ENCODE measurements at places on chromosomes 13 and 19. TPM values are rescaled to one million over a fixed set of nuclear protein-coding genes. Genes with fewer than 3 reads are reported as not detected.

DNA sequence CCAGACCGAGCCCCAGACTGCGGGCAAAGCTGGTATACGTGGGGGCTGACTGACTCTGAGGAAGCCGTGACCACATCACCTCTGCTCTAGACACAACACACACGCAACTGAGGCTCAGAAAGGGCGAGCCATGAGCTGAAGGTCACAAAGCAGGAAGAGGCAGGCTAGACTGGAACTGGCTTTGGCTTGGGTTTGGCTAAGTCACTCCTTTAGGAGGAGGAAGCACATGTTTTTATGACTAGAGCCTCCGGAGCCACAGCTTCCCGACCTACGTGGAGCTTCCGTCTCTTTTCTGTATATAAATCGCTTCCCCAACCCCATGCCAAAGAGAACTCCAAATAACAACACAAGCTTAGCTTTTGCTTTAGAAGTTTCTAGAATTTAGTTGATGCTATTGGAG is 48.0 kb downstream of the RFX2 start:
- DNase-seq: peak; percentile 51

- DNase-seq: no peak
Observed at GRCh38 chr13:74835579-74835978, 646.4 kb downstream of the TBC1D4 start.

DNA sequence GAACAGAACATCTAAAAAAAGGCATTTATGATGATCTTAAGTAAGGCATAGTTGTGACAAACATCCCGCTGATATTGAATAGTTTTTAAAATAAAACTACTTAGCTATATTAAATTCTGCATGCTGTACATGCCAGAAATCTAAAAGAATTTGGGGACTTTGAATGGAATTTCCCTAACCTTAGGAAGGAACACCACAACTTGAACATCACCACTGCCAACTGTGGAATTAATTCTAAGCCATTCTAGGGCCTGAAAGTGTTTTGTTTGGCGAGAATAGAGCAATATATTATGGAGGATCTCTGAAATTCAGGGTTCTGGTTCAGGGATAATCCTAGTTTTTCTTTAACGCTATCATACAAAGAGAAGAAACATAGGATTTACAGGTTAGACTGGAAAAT is 17.8 kb upstream of the LATS2 start:
- peak; percentile 57 for DNase-seq

DNA sequence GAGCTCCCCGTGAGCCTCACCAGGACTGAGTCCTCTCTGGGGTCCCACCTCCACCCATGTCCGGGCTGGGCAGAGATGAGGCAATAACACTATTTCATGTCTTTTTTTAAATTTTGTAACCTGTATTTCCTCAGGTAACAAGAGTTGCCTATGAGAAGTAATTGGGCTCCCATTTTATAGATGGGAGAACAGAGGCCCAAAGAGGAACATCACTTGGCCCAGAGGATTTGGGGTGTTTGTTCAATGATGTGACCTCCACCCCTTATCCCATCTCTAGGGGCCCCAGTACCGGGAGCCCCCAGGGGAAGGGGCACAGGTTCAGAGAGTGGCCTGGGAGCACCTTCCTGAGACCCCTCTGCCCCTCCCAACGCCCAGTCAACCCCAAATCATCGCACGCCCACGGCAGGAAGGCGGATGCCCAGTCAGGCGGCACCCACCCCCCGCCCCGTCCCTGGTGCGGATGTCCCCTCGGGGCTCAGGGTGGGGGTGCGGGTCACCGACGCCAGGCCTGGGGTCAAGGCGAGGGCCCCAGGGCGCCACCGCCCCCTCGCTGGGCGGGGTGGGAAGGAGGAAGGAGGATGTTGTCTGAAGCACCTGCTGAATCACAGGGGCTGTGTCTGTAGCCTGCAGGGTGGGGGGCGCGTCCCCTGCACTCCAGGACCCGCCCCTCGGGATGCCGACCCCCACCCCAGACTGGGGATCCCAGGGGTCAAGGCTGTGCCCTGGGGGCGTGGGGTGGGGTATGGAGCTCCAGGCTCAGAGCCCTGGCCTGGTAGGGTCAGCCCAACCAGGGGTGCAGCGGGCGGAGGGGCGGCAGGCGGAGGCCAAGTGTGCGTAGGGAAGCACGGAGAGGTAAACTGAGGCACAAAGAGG is 9.0 kb upstream of the CIRBP start:
- no peak for DNase-seq

- no peak for DNase-seq
Observed at GRCh38 chr13:112434937-112435523, 58.9 kb downstream of the SPACA7 start.

- no peak for DNase-seq
Observed at GRCh38 chr19:16473875-16474392, 2.2 kb upstream of the EPS15L1 start.

DNA sequence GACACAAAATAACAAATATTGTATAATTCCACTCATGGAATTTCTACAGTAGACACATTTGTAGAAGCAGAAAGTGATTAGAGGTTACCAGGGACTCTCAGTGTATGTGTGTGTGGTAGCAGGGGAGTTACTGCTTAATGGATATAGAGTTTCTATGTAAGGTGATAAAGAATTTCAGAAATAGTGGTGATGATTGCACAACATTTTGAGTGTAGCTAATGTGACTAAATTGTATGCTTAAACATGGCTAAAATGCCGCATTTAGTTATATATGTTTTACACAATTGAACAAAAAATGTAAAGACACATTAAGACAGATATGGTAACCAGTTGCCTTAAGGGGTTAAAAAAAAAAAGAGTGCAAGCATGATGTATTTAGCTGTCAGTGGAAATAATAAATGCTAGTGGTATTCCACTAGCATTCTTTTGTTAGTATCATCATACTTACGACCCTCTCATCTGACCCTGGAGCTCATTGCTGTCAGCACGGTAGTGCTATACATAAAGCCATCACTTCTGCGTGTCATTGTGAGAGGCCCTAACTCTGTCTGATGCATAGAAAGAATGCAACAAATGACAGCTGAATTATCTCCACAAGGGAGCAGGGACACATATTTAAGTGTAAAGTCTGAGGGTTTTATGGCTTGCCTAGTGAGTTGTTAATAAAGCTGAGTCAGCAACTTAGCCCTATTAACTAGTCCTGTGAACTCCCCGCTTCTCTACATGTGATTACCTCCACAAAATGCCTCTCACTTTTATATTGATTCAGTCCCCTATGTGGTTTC is 134.1 kb upstream of the RXFP2 start:
- DNase-seq: no peak

GRCh38 chr13:108214441-108215271 is 680 bp downstream of the LIG4 start:
- DNase-seq: no peak

DNA sequence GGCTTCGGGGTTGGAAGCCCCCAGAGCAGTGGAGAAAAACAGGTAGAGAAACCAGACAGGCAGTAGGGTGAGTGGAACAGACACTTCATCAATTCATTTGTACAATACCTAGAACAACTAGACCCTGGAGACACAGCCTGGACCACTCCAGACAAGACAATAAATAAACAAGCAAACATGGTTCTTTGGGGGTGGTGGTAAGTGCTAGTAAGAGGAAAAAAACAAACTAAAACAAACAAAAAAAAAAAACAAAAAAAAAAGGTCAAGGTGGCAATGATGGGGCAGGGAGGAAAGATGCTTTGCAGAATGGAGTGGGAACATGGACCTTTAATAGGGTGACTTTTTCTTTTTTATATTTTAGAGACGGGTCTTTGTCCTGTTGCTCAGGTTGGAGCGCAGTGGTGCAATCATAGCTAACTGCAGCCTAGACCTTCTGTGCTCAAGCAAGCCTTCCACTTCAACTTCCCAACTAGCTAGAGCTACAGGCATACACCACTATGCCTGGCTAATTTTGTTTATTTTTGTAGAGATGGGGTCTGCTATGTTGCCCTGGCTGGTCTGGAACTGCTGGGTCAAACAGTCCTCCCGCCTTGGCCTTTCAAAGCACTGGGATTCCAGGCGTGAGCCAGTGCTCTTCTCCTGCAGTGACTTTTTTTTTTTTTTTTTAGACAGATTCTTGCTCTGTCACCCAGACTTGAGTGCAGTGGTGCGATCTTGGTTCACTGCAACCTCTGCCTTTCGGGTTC is 3.1 kb downstream of the JUNB start:
- DNase-seq: peak; percentile 75

GRCh38 chr19:2083174-2083854 is 12.8 kb downstream of the MOB3A start:
- no peak for DNase-seq

- peak; percentile 90 for DNase-seq
Observed at GRCh38 chr19:55549500-55550320, 4.4 kb upstream of the SBK3 start.

DNA sequence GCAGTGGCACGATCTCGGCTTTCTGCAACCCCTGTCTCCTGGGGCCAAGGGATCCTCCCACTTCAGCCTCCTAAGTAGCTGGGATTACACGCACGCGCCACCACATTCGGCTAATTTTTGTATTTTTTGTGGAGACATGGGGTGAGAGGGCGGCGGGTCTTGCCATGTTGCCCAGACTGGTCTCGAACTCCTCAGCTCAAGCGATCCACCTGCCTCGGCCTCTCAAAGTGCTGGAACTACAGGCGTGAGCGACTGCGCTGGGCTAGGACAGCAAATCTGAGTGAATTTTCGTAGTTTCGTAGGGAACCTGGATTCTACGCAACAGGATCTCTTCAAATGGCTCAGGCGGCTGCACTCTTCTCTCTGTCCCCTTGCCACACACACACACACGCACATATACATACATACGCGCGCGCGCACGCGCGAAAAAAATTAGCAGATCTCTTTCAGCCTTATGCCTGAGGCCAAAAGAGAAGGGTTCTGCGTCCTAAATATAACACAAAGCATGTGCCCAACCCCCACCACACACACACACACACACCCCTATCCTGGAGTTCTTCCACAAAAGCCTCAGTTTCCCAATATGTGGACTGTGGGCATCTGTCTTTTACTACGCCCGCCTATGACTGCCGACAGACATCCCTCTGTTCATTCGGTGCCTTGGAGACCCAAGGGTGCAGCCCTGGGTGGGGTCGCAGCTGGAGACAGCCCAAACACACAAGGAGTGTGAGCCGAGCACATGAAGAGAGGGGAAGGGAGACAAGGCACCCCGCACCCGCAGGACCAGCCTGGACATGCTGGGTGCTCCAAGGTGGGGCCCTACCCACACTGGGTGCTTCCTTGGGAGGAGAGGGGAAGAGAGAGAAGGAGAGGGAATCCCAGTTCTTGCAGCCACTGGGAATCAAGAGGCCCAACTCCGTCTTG is 616 bp downstream of the PINLYP start:
- DNase-seq: no peak

DNA sequence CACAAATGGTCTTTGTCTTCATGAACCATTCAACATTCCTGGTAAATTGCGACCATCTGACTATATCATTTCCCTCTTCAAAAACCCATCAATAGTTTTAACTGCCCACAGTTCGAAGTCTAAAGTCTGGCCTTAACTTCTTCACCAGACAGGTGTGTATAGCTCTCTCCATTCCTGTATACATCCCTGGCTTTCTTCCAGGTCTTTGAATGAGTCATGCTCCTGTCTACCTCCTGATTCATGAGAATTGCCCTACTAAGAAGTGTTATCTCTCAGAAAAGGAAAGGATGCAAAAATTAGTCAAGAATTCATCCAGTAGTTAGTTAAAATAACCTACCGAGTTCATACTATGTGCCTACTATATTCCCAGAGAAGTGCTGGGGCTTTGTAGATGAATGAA is 225.0 kb downstream of the TBC1D4 start:
- DNase-seq: no peak

DNA sequence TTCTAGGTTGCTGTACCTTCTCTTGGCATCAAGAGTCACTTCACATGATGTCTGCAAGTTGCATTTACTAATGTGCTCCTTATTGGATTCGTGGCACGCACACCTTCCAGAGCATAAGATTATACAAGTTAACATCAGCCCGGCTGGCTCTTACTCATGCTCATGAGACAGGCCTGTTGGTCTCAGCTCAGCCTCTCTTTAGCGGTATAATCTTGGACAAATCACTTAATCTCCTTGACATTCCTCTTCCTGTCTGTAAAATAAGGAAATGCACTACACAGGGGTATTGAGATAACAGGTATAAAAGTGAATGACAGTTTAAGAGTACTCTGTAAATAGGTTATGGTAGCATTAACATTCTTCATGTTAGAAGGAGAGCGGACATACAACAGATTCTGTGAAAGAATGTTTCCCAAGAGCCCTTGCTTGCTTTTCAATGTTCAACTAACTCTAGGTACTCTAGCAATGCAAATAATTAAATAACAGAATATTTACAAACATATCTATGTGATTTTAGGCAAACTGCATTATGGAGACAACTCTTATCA is 181.1 kb downstream of the FGF14 start:
- DNase-seq: peak; percentile 13

The PRR19 gene
- 0.90 TPM for total RNA-seq

The GPR32 gene
- not detected for total RNA-seq

The SYT5 gene
- total RNA-seq: 0.45 TPM

The WASF3 gene
- 13.5 TPM for total RNA-seq

The ZNF878 gene
- total RNA-seq: not detected

The ZNF568 gene
- 13.5 TPM for total RNA-seq

The FGF21 gene
- total RNA-seq: not detected

The QPCTL gene
- total RNA-seq: 3.3 TPM

The RFPL4A gene
- total RNA-seq: not detected
